Dermis blood vessel endothelial cell (primary cell): ENCODE measurements at places on chromosomes 5 and 9. TPM values are rescaled to one million over a fixed set of nuclear protein-coding genes. Genes with fewer than 3 reads are reported as not detected.

Gene FAM193B
- total RNA-seq = 14.6 and 31.0 TPM in 2 replicates

Gene TAF11L5
- not detected in 2 replicates for total RNA-seq

Gene IL4
- total RNA-seq = not detected in 2 replicates

Gene SLCO6A1
- total RNA-seq = not detected in 2 replicates

Gene CENPP
- 2.9 and 3.3 TPM in 2 replicates for total RNA-seq

Gene FAM219A
- total RNA-seq = 9.2 and 14.7 TPM in 2 replicates

Gene DMGDH
- 0.68 and 1.4 TPM in 2 replicates for total RNA-seq

Gene F12
- 0.85 and 1.3 TPM in 2 replicates for total RNA-seq

Gene HACD4
- 0.51 and 0.56 TPM in 2 replicates for total RNA-seq

Gene GRXCR2
- not detected in 2 replicates for total RNA-seq

Gene PRRX2
- 0.56 and 1.2 TPM in 2 replicates for total RNA-seq

Gene PLCXD3
- 0.19 and 0.51 TPM in 2 replicates for total RNA-seq

Gene TJP2
- total RNA-seq = 106 and 177 TPM in 2 replicates

Gene IRX1
- total RNA-seq = under 0.01 TPM in 1 of 2 replicates, not detected in the other

Gene WDR31
- total RNA-seq = 0.17 and 0.37 TPM in 2 replicates

Gene MYOT
- not detected in 2 replicates for total RNA-seq

Gene PCDHA10
- total RNA-seq = 0.09 and 0.17 TPM in 2 replicates

Gene FXN
- total RNA-seq = 2.9 and 3.9 TPM in 2 replicates
